DMS53 (cell line): ENCODE measurements at places on chromosomes 12 and 14.

GRCh38 chr12:83186419-83186818 lies 499.7 kb downstream of the TMTC2 start:
- DNase-seq, result no peak

DNA sequence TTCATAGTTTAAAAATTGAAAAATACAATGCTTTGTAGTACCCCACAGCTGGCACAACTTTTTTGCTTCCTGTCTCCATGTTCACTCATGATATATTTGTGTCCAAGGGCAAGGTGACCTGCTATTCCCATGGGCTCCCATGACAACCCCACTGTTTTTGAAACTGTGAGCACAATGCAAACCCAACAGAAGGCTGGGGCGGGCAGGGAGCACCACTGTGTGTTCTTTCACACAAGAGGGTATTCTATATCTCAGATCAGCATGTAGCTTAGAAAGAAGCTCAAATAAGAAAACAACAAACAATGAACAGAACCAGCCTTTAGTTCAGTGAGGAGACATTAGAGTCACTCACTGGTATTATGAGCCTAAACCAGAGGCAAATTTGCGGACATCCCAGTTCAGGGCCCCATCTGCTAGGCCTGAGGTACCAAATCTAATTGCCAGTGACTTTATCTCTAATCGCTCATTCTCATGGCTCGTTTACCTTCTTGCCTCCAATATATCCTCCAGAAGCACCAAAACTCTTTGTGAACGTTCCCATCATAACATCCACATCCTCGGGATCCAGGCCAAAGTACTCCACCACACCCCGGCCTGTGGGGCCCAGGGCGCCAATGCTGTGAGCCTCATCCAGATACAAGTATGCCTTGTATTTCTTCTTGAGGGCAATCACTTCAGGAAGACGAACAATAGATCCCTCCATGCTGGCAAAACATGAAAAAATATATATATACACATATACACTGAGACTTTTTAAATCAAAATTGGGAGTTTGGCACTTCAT lies 56.4 kb upstream of the ISM2 start:
- no peak for DNase-seq

- no peak for DNase-seq
These were observed 864.6 kb upstream of the FBXO33 start for GRCh38 chr14:40296821-40297220.

DNA sequence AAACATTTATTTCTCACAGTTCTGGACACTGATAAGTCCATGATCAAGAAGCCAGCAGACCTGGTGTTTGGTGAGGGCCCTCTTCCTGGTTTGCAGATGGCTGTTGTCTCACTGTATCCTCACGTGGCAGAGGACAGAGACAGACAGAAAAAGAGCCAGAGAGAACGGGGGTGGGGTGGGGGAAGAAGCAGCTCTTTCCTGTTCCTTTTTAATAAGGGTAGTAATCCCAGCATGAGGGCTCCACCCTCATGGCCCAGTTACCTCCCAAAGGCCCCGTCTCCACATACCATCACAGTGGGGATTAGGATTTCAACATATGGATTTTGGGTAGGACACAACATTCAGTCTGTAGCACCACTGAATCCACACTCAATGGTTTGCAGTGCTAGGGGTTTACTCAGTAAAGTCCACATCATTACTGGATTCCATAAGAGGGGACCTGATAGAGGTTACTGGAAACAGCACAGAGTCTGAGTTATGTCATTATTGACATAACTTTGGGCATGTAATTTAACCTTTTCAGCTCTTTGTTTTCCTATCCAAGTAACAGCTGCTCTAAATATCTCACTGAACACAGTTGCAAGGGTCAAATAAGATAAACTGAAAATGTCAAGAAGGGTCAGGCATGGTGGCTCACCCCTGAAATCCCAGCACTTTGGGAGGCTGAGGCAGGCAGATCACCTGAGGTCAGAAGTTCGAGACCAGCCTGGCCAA lies 53.2 kb downstream of the RPAP3 start:
- DNase-seq, result peak; percentile 90

GRCh38 chr12:93060666-93061472 lies 131.8 kb upstream of the EEA1 start:
- DNase-seq, result peak; percentile 22

- DNase-seq, result no peak
These were observed 66.8 kb upstream of the GPR68 start for GRCh38 chr14:91311284-91311662.

DNA sequence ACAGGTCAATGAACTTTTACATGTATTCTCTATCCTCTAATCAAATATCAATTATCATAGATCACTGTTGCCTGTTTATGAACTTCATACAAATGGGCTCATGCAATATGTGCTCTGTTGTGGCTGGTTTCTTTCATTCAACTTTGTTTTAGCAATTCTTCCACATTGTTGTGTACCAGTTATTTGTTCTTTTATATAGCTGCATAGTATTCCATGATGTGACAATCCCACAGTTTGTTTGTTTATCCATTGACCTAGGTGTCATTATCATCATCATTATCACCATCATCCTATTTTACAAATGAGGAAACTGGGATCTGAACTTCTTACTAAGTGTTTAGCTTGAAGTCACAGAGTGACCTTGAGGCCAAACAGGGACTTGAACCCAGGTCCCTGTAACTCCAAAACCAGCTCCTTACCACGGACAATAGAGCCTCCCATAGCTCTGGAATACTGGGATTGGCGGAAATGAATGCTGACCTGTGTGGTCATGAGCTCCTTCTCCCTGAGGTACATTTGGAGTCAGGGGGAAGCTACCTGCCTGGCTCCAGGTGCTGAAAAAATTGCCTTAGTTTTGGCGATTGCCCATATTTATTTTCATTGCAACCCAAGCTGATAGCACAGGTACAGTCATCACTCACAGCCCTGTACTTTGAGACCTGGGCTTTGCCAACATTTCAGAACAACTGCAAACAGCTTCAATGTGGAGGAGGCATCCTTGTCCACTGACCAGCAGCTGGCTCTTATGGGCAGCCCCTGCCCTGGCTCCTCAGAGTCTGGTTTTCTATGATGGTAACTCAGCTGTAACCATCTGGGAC lies 9.2 kb downstream of the ZFP36L1 start:
- DNase-seq, result peak; percentile 79

DNA sequence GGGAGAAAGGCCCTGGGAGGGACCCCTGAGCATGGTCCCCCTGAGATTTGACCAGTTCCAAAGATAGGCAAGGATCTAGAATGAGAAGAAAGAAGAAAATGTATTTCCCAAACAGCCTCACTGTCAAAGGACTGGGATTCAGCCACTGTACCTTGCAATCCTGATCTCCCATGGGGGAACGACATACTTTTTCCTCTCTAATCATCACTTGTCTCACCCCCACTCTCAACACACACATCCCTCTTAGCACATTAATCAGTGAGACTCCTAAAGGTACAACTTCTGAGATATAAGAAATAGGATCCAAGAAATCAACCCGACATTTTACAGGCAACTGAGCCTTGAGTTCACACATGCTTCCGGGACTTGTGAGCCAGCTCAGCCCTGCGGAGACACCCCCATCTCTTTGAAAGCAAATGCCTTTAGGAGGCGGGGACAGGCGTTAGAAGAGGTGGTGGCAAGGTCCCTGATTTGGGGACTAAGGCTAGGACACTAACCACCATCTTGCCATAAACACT lies 1.4 kb downstream of the MAP3K9 start:
- peak; percentile 61 for DNase-seq

- DNase-seq, result no peak
These were observed 408.9 kb downstream of the SOX5 start for GRCh38 chr12:23540572-23540971.

- DNase-seq, result peak; percentile 79
These were observed 75.9 kb upstream of the AMIGO2 start for GRCh38 chr12:47155457-47156166.

DNA sequence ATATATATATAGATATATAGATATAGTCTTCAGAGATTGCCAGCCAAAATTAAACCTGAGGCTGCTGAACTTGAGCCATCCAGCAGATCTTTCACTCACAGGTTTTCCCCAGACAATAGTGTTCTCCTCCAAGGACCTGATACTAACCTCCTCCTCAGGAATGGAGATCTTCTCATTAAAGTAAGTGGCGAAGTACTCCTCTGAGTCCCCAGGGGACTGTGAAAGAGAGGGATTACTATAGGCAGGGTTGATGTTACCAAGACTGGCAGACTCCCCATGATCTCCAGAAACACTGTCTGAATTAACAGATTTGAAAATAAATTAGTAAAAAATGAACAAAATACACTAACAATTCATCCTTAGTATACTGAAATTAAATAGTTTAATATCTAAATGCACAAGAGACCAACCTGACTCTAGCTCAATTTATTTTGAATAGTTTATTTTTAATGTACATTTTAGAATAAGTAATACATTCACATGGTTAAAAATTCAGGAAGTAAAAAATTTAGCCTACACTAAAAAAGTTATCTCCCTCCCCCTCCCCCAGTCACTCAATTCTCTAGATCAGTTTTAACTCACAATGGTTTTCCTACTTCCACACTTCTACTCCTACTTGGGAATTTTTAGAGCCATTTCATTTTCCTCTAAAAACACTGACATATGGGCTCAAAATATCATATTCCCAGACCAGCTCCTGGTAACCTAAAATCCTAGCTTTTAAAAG lies 17.7 kb downstream of the SLC11A2 start:
- DNase-seq, result no peak

- peak; percentile 75 for DNase-seq
These were observed 64.2 kb downstream of the LGR5 start for GRCh38 chr12:71503579-71504391.

DNA sequence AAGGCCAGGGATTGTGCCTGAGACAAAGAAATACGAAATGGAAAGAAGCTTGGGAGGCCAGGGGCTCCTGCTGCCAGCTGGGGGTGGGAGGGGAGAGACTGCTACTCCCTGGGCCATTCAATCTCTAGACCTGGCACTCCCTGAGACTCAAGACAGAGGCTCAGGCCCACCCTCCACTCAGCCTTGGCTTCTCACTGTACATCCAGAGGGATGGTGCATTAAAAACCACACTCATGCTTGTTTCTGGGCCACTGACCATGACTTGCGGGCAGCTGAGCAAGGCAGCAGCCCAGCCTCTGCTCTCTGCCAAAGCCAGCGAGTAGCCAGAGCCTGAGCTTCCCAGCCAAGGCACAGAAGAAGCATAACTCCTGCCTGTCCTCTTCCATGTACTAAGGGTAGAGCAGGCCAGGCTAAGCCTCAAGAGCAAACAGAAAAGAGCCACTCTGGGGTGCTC lies 41.5 kb downstream of the PITPNM2 start:
- no peak for DNase-seq

DNA sequence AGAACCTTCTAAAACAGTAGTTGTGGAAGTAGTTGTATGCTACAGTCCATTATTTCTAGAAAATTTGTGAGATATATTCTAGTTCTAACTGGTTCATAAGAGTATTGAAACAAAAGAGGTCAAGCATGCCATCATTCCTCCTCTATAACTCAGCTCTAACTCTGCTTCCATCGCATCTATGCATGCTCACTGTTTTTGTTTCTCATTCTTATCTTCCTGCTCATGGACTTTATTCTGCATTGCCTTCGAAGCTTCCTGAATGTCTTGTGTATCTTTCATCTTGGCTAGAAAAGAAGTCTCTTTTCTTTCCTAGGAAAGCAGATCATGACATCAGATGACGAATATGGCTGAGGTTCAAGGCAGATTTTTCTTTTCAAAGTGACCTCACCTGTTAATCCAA lies 402 bp downstream of the LMNTD1 start:
- DNase-seq, result no peak

GRCh38 chr12:6062395-6062756 lies 62.1 kb downstream of the VWF start:
- DNase-seq, result no peak

DNA sequence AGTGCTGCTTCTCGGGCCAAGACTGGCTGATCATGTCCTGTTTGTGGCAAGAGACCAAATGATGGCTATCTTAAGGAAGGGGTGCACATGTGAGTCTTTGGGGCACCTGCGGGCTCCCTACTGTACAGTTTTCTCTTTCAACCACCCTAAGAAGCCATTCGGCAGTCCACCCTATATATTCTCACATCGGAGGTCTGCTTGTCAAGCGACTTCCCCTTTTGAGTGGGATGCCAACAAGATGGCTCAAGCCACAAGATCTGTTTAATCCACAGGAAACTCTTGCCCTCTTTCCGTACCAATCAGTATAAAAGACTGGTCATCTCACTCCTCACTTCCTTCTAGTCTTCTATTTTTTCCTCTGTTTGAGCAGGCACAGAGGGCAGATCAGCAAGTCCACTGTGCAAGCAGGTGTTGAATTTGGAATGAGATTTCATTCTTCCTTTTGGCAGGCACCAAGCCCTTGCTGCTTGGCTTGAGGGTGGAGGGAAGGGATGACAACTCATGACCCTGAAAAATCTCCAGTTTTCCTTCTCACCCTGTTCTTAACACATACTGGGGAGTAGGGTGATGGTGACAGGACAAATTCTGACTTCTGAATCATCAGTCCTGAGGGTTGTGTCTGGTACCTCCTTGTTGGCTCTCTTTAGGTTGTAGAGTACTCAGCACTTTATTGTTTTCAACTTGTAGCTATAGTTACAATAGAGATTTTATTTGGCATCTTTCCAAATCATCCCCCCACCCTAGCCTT lies 17.6 kb downstream of the LACRT start:
- no peak for DNase-seq

DNA sequence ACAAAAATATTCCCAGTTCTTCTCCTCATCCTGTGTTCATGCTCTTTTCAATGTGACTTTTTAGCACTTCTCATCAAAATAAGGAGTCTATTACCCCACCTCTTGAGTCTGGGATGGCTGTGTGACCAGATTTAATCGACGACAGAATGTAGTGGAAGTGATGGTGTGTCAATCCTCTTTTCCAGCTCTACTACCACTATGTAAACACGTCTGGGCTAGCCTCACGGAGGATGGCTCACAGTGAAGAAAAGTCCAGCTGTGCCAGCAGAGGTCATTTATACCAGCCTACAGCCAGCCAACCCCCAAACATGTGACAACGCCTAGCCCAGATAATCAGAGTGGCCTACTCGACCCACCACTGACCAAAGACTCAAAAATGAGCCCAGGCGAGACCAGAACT lies 37.3 kb upstream of the FGF6 start:
- peak; percentile 80 for DNase-seq

DNA sequence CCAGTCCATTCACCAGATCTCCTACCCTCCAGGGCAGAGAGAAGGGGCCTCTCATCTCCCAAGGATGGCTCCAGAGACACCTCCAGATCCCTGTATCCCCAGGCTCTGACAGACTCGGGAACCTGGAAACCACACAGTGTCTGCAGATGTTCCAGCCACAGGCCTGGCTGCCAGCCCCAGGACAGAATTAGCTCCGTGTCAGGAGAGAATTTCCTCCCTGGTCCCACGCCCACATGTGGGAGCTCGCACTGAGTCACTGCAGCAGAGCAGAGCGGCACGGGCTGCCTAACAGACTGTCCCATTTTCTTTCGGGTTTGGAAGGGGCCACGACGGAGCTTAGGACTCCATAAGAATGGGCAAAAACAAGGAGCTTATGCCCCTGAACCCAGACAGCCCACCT lies 33.6 kb downstream of the CMKLR1 start:
- DNase-seq, result no peak

- DNase-seq, result no peak
These were observed 201.4 kb downstream of the KIF26A start for GRCh38 chr14:104339829-104340228.

- DNase-seq, result peak; percentile 62
These were observed 846 bp upstream of the MTHFD1 start for GRCh38 chr14:64387232-64387781.

GRCh38 chr12:106030210-106031071 lies 108.3 kb downstream of the NUAK1 start:
- no peak for DNase-seq

- no peak for DNase-seq
These were observed 92.3 kb upstream of the FERMT2 start for GRCh38 chr14:53043027-53043581.
